ENCODE measurements at places on chromosomes 3 and 15.
A peak's percentile ranks its signal among the peaks of the same experiment; 100 is the strongest.

DNA sequence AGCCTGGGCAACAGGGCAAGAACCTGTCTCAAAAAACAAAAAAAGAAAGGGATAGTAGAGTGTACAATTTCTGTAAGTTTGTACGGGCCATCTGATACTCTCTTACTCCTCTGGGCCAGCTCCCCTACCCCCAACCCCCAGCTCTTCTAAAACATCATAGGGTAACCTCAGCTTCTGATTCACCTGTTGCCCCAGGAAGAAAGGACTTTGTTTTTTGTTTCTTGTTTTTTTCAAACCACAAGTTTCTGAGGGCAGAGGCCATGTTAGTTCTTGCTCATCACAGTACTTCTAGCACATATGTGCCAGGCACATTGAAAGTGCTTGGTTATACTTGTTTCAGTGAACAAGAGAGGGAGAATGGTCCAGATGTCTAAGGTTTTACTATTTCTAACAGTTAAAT lies 20.2 kb downstream of the ATOSA start:
- DNase-seq = peak; percentile 27

DNA sequence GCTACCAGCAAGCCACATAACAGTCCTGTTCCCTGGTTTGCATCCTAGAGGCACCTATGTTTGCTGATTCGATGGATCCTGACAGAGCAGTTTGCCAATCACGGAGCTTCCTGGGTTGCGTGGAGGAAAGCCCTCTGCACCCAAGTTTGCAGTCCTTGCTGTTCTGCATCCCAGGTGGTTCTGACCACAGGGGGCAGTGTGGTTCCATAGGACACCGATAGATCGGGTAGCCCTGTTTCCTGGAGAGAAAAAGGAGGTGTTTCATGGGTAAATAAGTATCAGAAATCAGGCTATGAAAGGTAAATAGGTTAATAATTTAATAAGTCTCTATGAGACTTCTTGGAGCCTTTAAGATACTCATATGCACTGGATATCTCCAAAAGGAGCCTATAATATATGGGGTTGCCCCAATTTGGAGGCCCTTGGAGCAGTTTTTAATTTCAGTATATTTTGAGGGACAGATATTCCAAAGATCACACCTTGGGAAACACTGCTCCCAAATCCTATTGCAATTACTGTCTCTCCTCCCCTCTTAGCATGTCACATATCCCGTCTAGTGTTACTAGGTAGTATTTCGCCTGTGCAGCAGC lies 194.6 kb upstream of the TPM1 start:
- DNase-seq = peak; percentile 72

DNA sequence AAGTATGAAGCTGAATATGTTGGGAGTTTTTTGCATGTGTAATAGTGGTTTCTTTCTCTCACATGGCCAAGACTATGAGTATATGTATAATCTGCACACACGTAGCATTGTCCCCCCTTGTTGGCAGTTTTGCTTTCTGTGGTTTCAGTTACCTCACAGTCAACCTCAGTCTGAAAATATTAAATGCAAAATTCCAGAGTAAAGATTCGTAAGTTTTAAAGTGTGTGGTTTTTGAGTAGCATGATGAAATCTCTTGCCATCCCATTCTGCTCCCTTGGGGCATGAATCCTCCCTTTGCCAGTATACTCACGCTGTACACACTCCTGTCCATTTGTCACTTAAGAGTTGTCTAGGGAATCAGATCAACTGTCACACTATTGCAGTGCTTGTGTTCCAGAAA lies 742.0 kb upstream of the CCDC54 start:
- no peak for DNase-seq

GRCh38 chr3:41346698-41347270 lies 147.5 kb downstream of the CTNNB1 start:
- no peak for DNase-seq

DNA sequence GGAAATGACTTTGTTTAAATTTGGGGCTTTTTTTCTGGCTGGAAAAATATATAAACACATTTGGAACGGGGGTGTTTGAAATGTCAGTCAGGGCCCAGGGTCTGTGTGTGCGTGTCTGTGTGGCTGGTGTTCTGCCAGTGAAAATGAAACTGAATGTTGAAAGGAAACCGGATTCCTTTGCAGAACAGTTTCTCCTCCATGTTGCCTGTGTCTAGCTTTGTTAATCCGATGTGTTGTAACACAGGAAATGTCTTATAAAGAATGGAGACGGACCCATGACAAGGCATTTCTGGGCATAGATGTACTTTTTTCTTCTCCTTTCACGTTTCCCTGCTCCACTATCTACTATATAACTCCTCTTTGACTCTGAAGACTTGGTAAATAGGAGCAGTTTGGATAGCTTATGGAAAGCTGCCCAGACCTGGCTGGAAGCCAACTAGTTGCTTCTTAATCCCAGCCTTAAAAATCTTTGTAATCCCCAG lies 2.8 kb downstream of the SQOR start:
- DNase-seq = peak; percentile 67

DNA sequence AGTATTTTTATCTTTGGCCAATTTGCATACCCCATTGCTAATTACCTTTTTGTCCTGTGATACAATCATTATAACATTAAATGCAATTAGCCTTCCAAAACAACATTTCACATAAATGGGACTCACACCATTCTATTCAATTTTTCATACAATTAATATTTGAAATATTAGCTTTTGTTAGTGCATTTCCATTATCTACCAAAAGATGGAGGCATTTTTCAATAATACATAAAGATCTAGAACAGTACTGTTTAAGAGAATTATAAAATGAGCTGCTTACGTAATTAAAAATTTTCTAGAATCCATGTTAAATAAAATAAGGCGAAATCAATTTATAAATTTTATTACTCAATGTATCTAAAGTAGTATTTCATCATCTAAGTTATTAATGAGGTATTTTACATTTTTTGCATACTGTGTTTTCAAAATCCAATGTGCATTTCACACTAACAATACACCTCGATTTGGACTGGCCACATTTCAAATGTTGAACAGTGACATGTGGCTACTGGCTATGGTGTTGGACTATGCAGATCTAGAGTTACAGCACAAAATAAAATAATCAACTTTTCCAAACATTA lies 74.3 kb downstream of the TJP1 start:
- no peak for DNase-seq

- no peak for DNase-seq
Observed at GRCh38 chr3:42660131-42660715, 6.7 kb downstream of the ZBTB47 start.

GRCh38 chr3:156542101-156543042 lies 12.5 kb downstream of the SSR3 start:
- DNase-seq = no peak

- no peak for DNase-seq
Observed at GRCh38 chr3:119261055-119261454, 20.4 kb upstream of the B4GALT4 start.

All from activated CD4-positive, alpha-beta T cell treated with anti-CD3 and anti-CD28 coated beads, Interleukin-2, amount 50 U/mL, for 48 hours (primary cell).